ENCODE measurements at places on chromosomes 3 and 15.

DNA sequence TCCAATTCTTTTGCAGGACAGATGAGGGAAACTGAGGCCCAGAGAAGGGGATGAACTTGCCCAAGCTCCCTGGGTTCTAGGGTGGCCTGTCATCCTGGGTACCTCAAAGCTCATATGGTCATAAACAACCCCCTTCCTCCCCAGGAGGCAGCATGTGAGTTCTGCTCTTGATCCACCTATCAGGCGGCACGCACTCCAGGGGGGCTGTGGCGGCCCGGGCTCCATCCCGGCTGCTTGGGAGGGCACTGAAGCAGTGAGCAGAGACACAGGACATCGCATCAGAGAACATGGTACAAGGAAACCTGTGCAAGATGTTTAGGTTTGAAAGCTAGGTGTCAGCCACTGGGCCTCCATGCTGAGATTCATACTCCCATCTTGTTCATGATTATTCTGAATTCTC lies 34.2 kb downstream of the CPN2 start:
- DNase-seq, result no peak

- DNase-seq, result no peak
Measured at GRCh38 chr15:83016906-83017305, 5.5 kb upstream of the C15orf40 start.

GRCh38 chr3:10950476-10951294 lies 41.9 kb upstream of the SLC6A1 start:
- no peak for DNase-seq

GRCh38 chr3:165854696-165855095 lies 17.5 kb upstream of the BCHE start:
- peak; percentile 3 for DNase-seq

DNA sequence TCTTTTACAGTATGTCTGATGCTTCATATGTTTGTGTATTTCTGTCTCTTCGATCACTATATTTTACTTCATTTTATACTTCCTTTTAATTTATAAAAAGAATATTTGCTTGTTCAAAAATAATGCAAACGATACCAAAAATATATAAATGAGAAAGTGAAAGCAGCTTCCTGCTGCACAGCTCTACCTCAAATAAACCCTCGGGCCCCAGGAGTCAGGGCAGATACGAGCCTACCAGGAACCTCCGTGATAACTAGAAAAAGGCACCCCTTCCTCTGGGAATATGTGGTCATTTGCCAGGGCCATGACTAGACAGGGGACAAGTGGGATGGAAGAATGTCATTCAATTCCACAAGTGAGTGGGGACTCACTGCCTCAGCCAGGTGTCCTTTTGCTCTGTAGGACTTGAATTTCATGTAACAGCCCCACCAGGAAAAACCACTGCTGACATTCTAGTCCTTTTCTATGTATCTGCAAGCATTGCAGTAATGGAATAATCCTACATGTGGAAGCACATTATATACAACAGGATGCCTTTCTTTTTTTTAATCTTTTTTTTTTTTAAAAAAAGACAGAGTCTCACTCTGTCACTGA lies 133.3 kb downstream of the SUCLG2 start:
- no peak for DNase-seq

DNA sequence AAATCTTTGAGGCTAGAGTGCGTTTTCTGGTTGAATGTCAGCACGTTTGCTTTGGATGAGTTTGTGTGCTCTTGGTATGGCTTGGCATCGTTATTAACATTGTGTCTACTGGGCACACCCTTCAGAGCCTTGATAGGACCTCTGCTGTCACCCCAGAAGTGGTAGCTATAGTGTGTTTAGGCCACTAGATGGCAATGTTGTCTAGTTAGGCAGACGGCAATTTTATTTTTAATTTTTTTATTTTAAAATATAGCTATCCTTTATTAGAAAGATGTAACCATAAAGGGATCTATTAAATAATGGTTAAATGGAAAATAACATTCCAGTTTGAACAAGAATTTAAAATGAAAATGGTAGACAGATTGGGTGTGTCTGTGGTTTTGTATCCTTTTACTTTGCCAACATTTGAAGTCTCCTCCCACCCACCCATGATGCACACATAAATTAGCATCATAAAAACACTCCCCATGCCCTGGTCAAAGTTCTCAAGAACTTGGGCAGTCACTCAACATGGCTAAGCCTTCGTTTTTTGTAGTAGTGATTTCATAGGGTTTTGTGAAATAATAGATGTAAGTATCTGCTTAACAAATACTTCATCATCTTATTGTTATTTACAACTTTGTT lies 200.7 kb downstream of the KCNH8 start:
- DNase-seq, result no peak

DNA sequence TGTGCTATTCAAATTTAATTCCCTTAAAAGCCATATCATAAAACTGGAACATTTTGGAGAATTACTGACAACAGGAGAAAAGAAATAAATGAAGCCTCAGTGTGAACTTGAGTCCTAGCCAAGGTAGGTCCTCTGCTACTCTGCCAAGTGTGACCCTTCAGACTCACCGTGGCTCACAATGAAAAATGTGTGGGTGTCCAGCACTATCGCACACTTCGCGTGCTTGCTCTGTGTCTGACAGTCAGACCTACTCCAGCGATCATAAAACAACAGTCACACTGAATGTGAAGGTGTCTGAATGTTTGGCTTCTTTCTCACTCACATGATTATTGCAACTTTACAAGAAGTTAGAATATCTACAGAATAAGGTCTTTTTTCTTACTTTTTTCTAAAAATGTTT lies 65.8 kb upstream of the TRA2B start:
- DNase-seq, result no peak

DNA sequence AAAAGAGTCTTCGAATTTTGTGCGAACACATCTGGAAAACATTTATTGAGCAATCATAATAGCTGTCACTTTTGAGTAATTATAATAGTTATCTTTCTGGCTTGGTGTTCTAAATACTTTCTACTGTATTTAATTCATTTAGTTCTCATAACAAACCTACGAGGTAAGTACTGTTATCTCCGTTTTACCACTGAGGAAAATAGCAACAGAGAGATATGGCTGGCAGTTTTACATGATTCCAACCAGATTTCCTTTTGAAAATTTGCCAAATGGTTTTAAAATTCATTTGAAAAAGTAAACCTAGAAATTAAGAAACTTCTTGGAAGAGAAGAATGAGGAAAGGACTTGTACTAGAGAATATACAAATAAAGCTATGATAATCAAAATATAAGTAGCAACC lies 37.3 kb upstream of the MGA start:
- DNase-seq, result no peak

- DNase-seq, result no peak
Measured at GRCh38 chr15:58438956-58439355, 7.2 kb downstream of the LIPC start.

GRCh38 chr3:24582431-24583403 lies 88.1 kb upstream of the THRB start:
- DNase-seq, result no peak

- DNase-seq, result no peak
Measured at GRCh38 chr3:181486141-181486885, 225.4 kb upstream of the SOX2 start.

- no peak for DNase-seq
Measured at GRCh38 chr15:69482686-69483256, 30.2 kb downstream of the RPLP1 start.

DNA sequence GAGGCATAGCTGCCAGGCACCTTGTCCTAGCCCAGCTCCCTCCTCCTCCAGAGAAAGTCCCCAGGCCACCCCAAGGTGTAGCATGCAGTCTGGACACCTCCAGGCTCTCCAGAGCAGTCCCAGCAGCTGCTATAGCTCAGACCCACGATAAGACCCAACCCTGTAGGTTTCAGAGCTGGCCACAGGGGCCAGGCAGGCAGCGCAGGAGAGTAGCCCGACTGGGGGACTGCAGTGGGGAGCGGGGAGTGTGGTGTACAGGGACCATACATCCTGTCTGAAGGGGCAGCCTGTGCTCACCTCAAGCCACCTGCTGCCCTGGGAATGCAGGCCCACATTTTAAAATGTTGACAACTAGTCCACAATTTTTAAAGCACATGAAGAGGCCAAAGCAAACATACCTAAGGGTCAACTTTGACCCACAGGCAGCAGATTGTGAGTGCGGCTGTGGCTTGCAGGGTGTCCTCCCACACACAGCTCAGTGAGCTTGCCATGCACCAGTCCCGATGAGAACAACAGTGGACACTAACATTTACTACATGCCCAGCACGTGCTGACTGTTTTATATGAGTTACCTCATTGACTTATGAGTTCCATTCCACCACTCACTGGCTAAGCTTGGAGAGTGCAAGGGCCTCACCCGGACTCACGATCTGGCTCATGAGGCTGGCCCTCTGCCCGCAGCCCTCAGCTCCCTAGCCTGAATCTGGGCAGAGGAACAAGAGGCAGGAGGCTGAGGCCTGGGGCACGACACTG lies 81.4 kb downstream of the DNAJB8 start:
- peak; percentile 53 for DNase-seq

GRCh38 chr3:188126934-188127333 lies 27.0 kb upstream of the LPP start:
- peak; percentile 4 for DNase-seq

DNA sequence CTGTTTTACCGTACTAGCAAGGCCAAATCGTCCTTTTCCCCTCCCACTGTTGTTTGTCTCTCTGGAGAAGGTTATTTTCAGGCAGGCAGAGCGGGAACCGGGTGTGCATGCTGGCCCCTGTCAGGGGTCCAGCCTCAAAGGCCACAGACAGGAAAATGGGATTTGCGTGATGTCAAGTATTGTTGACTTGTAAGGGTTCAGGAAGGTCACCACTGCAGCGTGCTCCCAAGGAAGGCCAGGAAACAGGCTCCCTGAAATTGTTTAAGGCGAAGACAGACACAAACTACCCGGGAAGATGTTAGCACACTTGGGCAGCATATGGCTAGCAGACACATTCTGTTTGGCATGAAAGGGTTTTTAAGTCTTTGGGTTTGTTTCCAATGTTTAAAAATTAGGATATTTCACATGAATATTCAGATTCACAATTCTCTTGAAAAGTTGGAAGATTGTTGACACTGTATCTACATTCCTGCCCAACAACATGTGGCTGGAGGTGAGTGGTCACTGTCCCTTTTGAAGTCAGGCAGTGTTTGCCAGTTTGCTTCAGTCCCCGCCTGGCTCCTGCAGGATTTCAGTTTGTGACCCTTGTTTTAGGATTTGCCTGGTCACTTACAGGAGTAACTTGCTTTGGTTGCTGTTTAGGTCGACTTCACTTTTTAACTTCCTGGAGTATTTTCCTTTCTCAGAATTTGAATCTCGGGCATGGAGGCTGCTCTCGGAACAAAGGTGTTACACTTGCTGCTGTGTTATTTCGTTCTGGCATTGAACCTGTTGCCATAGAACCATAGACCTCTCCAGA lies 90.4 kb downstream of the BDH1 start:
- DNase-seq, result no peak

GRCh38 chr3:154242766-154243165 lies 81.5 kb downstream of the DHX36 start:
- DNase-seq, result no peak

- peak; percentile 78 for DNase-seq
Measured at GRCh38 chr15:28098766-28099554, at the start of gene OCA2. TSS of gene OCA2 (minus strand) at chr15:28099315. CDS start at chr15:28081874, 17,441 bp downstream.

GRCh38 chr15:69476704-69477473 lies 24.3 kb downstream of the RPLP1 start:
- no peak for DNase-seq

DNA sequence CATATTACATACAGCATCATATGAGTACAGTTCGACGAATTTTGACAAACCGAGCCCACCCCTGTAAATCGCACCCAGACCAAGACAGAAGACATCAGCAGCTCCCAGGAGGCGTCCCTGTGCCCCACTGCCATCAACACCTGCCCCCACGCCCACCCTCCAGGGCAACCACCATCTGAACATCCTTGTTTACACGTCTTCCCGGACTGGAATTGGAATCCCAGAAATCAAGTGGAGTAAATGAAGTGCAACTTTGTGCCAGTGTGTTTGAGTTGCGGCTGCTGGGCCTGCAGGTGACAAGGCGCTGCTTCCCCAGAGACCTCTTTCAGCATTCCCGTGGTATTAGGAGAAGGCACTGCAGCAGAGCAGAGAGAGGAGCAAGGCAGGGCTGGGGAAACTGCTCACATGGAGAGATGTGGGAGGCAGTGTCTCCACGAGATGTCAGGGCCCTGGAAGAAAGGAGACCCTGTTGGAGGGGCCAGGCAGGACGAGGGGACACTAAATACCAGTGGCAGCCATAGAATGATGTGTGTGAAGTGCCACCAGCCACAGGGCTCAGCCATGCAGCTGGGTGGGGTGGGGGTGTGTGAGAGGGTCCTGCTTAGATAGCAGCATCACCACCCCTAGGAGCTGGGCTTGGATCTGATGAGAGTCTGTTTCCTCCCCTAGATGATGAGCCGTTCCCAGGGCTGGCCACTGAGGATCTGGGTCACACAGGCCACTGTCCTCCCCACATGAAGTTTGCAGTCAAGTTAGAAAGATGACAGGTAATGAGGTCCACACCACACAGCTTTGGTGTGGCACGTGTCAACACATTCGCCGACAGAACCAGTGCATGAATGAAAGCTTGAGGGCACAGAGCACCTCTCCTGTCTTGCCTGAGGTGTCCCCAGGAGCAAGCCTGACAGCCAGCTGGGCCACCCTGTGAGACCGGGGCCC lies 33.4 kb upstream of the PCSK6 start:
- no peak for DNase-seq

GRCh38 chr3:183825456-183826161 lies at the start of gene MAP6D1:
TSS of gene MAP6D1 (minus strand) at chr3:183825577. CDS start at chr3:183825547, 30 bp downstream.
- DNase-seq, result no peak

DNA sequence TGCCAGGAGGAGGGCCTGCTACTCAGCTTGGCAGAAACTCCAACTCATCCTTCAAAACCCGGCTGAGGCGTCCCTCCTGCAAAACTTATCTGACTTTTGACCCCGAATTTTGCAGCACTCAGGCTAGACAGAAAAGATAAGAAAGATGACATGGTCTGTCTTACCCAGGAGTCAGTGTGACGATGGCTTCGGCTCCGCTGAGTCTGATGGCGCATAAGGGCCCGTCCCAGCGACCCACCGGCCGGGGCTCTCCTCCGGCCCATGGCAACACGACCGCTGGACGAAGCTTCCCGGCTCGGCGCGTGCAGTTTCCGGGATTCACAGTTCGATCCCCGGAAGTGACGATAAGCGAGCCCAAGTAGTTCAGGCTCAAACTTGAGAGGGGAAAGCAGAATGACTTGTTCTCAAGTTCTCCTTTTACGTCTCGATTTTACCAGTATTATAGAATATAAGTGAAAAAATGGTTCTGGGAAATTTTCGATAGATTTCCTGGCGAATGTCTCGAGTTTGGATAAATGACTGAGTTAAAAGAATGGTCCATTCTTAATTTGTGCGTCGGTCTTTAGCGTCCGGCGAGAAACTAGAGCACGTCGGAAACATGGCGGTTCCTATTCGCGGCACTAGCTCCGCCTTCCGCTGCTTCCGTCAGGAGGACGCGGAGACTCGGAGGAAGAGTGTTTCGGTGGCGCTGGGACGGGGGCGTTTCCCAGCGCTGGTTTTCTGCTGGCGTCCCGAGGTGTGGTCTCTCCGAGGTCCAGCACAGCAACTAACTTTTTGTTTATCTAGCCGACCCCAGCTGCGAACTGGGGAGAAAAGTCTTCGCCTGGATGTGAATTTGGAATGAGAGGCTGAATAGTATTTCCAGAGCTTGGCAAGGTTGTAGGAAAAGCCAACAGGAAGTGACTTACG lies at the start of gene LSG1:
Gene LSG1, minus strand, starts transcription at position 292 of the 909 bp plus-strand sequence. Its CDS starts 29 bp downstream, at position 263.
- DNase-seq, result peak; percentile 92
